ENCODE measurements at places on chromosomes 6 and 20. TPM values are rescaled to one million over a fixed set of nuclear protein-coding genes. Genes with fewer than 3 reads are reported as not detected.

Gene DDX27
- total RNA-seq = 20.7 TPM

- DNase-seq = no peak
Measured at GRCh38 chr6:132751306-132751705, 6.4 kb downstream of the VNN2 start.

- no peak for DNase-seq
Measured at GRCh38 chr20:21322921-21323331, 19.8 kb downstream of the XRN2 start.

DNA sequence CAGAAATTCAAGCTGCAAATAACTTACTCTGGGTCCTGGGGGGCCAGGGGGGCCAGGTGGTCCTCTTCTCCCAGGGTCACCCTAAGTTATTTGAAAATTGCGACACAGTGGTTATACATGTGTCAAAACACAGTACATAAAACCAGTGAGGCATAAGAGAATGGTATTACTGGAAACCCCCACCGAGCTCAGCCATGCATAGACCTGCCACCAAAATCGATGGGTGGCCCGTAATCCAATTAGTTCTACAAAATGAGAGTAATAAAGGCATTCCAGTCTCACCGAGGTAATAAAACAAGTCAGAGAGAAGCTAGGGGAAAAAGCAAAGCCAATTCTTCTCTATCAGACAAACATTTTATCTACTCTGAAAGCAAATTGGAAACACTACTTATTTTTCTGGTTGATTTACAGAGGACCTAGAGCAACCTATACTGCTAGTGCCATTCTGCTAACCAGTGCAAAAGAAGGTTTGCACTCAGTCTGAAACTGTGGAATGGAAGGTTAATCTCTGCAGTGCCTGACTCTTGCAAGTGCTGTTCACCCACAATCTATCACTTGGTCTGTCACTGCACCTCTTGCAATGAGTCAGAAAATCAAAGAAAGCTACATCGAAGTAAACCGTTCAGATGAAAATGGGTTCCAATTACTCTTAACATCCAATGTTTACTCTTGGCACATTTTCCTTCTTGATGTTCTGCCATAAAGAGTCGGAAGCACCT, 32.4 kb downstream of the COL9A1 start:
- DNase-seq = no peak

Gene TRIM31
- total RNA-seq = 1.7 TPM

DNA sequence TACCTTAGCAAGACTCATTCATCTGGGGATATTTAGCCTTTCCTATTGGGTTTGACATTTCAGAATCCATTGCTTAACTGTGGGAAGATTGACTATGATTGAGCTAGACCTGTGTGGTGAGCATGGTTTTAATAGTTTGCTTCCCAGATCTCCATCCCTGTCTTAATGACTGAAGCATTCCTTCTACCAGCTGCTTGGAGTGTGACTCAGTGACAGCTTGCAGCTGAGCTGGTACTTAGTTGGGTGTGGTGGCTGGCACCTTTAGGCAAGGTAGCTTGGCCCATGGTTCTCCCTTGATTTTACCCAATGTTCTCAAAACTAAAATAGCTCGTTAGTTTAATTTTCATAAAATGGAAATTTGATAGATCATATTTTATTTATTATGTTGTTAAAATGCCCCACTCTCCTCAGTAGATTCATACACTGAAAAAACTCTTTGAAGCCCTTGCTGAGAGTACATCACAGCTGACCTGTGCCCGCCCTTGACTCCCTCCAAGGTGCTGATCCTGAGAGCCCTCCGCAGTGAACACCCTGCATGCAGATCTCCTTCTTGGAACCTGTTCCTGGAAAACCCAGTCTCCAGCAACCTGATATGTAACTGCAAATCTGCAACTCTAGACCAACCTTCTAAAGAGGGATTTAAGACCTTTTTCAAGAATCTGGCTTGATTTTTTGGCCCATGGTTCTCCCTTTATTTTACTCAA, 19.1 kb downstream of the DOK5 start:
- DNase-seq = no peak

DNA sequence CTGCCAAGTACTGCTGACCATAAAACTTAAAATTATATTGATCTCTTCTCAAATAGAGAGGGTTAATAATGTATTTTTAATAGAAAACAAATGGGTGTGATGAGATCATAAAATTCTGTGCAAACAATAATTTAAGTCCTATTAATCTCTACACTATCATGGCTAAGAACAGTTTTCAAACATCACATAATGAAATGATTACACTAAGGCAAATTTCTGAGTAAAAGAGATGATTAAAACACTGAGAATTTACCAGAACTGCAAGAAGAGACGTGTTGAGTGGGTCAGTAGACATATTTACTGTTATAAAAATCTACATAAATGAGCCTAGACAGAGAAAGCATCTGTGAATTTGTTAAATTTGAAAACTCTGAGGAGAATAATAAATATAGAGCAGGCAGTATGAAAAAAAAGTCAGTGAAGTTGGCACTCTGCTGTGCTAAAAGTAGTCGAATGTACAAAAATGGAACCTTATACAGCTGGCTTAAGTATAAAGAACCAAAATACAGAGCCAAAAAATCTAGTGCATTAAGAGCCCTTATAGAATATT, 302.6 kb upstream of the MANEA start:
- no peak for DNase-seq

DNA sequence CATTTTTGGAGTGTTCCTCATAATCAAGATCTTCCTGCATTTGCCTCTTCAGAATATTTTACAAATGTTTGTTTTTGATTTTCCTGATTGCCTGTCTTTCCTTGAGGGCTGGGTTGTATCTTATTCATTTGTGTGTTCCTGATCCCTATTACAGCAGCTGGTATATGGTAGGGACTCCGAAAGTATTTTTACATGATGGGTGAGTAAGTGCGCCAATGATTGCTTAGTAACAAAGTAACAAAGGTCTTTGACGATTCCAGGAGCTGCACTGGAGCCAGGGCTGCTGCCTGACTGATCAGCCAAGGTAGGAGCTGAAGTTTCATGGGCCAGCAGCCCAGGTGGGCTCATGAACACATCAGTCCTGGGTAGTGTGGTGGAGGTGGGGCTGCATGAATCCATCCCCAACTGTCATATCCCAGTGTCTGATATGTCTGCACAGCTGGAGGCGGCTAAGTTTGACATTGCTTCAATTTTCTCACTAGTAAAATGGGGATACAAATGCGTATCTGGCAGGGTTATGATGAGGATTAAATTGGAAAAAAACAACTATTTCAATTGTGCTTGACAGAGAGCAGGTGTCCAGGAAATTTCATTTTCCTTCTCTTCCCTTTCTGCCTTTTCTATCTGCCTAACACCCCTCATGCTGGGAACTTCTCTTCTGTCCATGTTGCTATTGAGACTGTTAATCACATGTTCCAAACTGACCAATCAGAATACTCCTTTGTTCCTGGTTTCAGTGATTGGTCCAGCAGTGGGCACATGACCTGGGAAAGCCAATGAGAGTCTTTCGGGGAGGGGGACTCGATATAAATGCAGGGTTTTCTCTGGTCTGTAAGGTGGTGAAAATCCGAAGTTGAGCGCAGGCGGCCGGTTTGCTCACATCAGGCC, 90.7 kb downstream of the CDH26 start:
- no peak for DNase-seq

GRCh38 chr6:112475083-112475482, 128.0 kb downstream of the RFPL4B start:
- DNase-seq = no peak

DNA sequence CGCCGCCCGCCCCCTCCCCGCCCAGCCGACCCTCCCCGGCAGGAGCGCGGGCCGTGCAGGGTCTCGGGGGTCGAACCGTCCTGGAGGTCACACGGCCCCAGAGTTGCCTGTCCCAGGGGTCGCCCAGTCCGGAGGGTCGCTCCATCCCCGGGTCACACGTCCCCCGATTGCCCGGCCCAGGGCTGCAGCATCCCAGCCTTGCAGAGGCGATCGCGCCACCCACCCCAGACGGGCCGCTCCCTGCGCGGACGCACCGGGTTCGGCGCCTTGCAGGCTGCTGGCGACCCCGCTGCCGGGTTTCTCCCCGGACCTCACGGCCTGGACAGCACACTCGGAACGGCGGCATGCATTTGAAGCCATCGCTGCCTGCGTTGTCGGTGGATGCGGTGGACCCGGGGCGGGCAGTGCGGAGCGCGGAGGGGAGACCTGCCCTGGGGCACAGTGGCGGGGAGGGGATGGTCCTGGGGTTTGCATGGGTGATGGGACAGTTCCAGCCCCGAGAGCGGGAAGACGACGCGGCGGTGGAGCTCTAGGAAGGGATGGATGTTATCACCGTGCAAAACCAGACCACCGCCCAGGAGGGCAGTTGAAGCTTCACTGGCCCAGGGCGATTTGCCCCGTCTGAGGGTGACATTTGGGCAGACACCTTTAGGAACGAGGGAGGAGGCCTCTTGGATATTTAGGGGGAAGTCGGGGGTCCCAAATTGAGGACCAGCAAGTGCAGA, 22.7 kb upstream of the FRMD1 start:
- DNase-seq = no peak

- DNase-seq = no peak
Measured at GRCh38 chr6:33581186-33581585, 1.1 kb upstream of the BAK1 start.

Gene SLC25A27
- total RNA-seq = 11.6 TPM

Gene LY86
- 2.2 TPM for total RNA-seq

Data from umbilical cord (tissue), 2 donors.